Kidney (tissue), 22 donors: ENCODE measurements at places on chromosomes 13 and 19. TPM values are rescaled to one million over a fixed set of nuclear protein-coding genes. Genes with fewer than 3 reads are reported as not detected.
A peak's percentile ranks its signal among the peaks of the same experiment; 100 is the strongest.

DNA sequence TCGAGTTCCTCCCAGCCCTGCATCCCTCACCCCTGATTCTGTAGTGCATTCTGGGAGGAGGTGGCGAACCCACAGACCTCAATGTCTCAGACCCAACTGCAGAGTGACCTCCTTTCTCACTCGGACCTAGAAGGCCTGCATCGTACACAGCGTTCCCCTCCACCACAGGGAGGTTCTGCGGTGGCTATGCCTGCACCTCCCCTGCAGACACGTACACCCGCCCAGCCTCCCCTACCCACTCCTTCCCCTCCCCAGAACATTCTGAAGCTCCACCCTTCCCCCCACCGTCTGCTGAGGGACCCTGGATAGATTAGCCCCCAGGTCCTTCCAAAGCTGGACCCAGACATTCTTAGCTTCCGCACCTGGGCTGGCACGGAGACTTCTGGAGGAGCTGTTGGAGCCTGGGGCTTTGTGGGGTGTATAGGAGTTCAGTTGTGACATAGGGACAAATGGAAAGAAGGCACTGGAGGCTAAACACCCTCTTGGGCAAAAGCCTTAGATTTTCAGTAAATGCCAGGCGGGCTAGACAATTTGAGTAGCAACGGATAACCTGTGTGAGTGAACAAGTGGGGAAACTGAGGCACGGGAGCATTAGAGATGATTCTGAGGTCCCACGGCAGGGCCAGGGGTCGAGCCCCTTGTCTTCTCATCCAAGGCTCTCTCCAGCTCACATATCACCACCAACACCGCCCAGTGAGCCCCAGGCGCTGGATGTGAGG, 420 bp upstream of the FSD1 start:
- H3K27me3 ChIP-seq = no peaks in the 10 kb centered on the region
- H3K36me3 ChIP-seq = no peaks in the 10 kb centered on the region
- no peak overlapping the region for H3K4me3 ChIP-seq

AXL gene
- total RNA-seq = 37.4 TPM

ICAM5 gene
- 2.9 TPM for total RNA-seq

DNA sequence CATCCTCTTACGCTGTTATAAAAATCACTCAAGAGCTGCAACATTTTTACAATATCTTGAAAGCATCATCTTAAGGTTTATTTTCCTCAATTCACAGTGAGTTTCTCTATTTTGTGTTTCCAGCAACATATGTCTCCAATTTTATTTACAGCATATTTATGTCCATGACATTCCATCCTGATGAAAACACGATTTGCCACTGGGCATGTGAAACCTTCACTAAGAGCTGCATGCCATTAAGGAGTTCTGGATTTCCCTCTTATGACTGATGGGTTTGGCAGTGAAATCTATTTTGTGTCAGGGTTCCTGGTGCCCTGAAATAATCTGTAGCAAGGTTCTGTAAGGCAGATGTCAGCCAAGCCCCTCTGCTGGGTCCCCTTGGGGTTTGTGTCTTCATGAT, 527.6 kb upstream of the KLF12 start:
- DNase-seq = no peak
- no peak overlapping the region for H3K4me3 ChIP-seq
- H3K36me3 ChIP-seq = no peaks in the 10 kb centered on the region
- H3K27me3 ChIP-seq = no peaks in the 10 kb centered on the region
- no peak overlapping the region for H3K27ac ChIP-seq

DNA sequence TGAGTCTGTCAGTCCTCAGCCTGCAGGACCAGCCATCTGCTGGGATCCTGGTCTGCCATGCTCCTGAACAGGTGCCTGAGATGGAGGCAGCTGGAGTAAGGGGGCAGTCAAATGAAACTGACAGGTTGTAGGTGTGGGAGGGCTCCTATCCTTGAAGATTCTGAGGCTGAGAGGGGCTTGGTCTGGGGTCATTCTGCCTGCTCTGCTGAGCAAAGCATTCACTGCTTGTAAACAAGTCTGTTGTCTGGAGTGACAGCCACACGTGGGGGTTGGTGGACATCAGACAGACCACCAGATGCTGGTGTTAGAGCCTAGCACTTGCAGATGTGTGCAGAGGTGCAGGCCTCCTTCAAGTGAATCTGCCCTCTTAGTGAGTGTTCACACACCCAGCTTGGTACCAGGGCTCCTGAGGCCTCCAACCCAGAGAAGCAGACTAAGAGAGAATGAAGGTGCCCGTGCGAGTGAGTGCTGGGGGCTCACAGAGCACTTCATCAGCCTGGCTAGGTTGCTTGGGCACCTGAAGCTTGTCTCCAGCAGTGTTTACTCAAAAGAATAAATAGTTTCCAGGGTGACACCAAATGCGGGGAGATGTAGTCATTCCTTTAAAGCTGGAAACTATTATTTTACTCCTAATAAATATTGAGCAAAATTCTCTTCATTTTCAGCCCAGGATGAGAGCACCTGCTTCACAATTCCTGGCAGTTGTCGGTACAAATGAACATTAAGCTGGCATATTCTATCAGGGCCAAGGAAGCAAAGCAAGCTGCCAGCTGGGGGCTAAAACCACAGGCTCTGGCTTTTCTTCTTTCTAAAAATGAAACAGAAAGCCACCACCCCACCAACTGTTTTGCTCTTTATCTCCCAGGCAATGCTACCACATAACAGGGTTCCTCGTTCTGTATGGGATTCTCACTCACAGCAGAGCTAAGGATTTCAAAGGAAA, 82.3 kb downstream of the RNASEH2B start:
- H3K4me1 ChIP-seq = peaks cover 3% of the 10 kb centered on the region
- no peak overlapping the region for H3K27ac ChIP-seq
- H3K27me3 ChIP-seq = no peaks in the 10 kb centered on the region
- H3K36me3 ChIP-seq = no peaks in the 10 kb centered on the region
- peak; percentile 75 for DNase-seq

ZNF560 gene
- not detected for total RNA-seq

LIG1 gene
- total RNA-seq = 25.9 TPM

PHLDB3 gene
- 10.8 TPM for total RNA-seq

MFSD12 gene
- total RNA-seq = 124 TPM

ADGRE3 gene
- 0.25 TPM for total RNA-seq

- H3K27ac ChIP-seq = no peak overlapping the region
- DNase-seq = peak; percentile 84
- no peaks in the 10 kb centered on the region for H3K36me3 ChIP-seq
These were observed 5.3 kb upstream of the CEACAM21 start for GRCh38 chr19:41570639-41571112.

DNA sequence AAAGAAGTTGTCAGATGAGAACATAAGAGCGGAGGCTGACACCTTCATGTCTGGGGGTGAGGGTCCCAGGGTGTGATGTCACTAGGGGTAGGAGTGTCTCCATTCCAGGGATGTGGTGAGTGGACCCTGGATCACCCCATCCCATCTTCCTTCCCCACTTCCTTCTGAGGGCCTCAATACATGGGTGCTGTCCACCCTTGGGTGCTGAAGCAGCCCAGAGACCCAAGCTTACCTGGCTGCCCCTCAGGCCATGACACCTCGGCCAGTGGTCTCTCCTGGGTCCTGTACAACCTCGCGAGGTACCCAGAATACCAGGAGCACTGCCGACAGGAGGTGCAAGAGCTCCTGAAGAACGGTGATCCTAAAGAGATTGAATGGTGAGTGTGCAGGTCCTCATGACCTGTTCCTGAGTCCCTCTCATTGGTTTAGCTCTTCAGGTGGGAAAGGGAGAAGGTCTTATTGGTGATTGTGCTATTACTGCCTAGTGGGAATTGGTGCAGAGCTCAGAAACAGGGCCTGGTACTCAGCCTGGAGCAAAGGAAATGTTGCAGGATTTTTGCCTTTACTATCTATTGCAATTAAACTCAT, 37.7 kb upstream of the CYP4F8 start:
- DNase-seq = no peak
- no peaks in the 10 kb centered on the region for H3K36me3 ChIP-seq
- no peaks in the 10 kb centered on the region for H3K27me3 ChIP-seq
- H3K27ac ChIP-seq = no peak overlapping the region
- H3K4me3 ChIP-seq = no peak overlapping the region

- H3K27ac ChIP-seq = peak overlapping the region; percentile 16
- H3K4me3 ChIP-seq = peak overlapping the region; percentile 95
- no peaks in the 10 kb centered on the region for H3K36me3 ChIP-seq
- no peak for DNase-seq
These were observed 312 bp downstream of the GSK3A start for GRCh38 chr19:42242069-42242511.

ELSPBP1 gene
- not detected for total RNA-seq
